NCI-H1048 (cell line): ENCODE measurements at places on chromosomes 13 and 19.

GRCh38 chr19:19203012-19203856, at the start of gene NR2C2AP:
Gene NR2C2AP (minus strand): TSS chr19:19203414. CDS start chr19:19203060, 354 bp downstream.
- peak; percentile 85 for DNase-seq

GRCh38 chr13:43088093-43088511, 64.7 kb downstream of the DNAJC15 start:
- DNase-seq: no peak

- DNase-seq: no peak
Observed at GRCh38 chr13:96025283-96025682, 27.9 kb downstream of the UGGT2 start.

DNA sequence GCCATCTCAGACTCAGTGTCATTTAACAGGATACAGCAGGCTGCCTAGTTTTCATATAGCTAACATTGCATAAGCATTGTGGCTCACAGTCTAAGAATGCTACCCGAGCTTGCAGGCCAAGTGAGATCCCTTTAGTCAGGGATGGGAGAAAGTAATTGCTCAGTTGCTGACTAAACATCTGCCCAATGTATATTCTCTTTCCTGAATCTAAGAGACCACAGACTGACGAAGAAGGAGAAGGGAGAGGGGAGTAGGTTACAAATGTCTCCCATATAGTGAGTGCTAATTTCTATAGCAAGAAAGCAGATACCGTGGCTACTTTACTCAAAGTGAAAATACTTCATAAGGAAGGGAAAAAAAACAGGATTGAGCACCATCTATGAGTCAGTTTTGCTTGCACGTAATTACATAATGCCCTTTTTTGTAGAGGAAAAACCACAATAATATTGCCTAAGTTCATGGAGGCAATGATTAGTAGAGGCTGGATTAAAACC, 453.9 kb downstream of the COG6 start:
- no peak for DNase-seq

GRCh38 chr19:18741124-18742121, 49.7 kb downstream of the COMP start:
- no peak for DNase-seq

DNA sequence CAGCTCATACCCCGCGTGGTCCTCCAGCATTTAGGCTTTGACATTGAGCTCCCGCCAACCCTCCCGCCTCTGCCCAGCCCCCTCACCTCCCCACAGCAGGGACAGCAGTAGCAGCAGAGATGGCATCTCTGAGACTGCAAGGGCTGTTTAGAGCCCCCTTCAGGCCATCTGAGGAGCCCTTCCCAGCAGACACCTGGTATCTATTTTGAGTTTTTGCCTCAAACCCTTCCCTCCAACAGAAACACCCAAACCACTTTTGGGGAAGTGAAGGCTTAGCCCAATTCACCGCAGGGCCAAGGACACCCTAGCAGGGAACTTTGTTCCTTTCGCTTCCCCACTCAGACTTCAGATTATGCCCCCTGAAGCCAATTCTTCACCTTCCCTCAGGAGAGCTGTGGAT, 6.3 kb upstream of the ZNF175 start:
- no peak for DNase-seq

DNA sequence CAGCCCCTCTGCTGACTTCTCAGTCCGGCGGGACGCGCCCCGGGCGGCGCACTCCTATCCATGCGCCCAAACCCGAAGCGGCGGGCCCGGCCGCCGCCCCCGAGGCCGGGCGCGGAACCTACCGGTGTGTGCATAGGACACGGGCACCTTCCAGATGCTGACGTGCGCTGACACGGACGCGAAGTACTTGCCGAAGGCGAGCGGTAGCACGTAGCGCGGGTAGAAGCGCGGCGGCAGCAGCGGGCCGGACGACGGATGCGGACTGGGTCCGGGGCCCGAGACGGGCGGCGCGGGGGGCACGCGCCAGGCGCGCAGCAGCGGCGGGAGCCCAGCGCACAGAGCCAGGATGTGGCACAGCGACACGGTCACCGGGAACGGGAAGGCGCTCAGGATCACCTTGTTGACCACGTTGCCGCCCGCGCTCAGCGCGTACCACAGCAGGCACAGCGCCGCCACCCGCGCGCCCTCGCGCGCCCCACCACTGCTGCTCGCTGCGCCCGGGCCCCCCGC, 338 bp downstream of the SLC35E1 start:
- DNase-seq: no peak

- no peak for DNase-seq
Observed at GRCh38 chr13:79389026-79389425, 17.0 kb downstream of the RBM26 start.

GRCh38 chr13:97254816-97255215, 32.7 kb downstream of the MBNL2 start:
- DNase-seq: no peak
